ENCODE measurements at places on chromosomes 7 and 10.

GRCh38 chr10:78412605-78413004 is 378.9 kb downstream of the RPS24 start:
- DNase-seq, result no peak

DNA sequence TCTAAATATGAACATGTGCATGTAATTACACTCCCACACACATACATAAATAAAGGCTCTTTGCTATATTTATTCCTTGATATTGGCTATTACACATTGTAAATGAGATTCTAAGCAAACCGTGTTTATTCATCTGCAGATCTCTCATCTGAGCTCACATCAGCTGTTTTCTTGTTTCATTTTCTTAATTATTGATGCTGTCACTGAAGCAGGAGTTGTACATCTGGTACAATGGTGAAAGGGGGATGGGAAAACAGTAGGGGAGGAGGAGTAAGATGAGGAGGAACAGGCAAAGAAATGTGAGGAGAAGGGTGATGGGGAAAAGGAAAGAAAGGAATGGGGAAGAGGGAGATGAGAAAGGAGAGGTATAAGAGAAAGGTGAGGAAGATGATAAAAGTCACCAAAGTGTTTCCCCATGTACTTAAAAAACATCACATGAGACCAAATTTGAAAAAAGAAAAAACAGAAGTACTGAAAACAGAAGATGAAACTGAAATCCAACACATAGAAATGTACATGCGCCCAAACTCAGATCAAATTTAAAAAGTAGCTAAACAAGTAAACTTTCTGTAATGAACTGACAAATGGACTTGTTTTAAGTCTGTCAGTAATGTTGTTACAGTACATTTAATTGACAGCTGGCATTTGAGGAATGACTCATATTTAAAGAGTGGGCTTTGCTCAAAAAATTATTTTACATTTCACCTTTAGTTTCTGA is 472.2 kb downstream of the ARL4A start:
- no peak for DNase-seq

DNA sequence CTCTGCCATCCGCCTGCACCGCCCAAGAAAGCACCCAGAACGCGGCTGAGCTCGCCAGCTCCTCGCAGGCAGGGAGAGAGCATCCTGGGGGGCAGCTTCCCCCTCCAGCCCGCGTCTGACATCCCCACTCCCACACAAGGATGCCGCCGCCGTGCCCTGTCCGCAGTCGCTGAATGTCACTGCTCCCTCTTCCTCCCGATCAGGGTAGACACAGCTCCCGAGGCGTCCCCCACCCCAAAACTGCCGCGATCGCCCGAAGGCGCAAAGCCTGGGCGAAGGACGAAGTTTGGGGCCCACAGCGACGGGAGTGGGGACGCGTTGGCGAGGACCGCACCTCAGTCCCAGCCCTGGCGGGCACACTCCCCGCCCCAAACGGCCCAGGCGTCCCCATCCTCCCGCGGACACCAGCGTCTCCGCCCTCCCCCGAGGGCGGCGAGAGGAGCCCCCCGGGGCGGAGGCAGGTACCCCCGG is 1.5 kb upstream of the KAT6B start:
- DNase-seq, result no peak

GRCh38 chr7:28672397-28672797 is 260.1 kb downstream of the CREB5 start:
- no peak for DNase-seq

DNA sequence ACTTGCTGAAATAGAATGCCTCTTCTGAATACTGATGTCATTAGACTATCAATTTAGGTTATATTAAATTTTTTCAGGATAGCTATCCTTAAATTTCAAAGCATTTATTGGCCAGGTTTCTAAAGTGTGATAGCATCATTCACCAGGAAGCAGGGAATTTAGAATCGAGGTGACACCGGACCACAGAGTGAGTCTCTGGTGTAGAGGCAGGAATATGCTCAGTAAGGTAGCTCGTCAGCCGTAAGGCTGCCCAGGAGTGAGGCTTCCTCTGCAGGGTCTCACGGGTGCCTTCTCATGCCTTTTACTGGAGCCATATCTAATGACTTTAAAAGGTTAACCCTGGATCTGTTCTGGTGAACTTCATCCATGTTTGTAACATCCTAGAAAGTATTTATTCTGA is 170.8 kb upstream of the KLF14 start:
- no peak for DNase-seq

- no peak for DNase-seq
These were observed 469.8 kb downstream of the KIF20B start for GRCh38 chr10:90171014-90171722.

DNA sequence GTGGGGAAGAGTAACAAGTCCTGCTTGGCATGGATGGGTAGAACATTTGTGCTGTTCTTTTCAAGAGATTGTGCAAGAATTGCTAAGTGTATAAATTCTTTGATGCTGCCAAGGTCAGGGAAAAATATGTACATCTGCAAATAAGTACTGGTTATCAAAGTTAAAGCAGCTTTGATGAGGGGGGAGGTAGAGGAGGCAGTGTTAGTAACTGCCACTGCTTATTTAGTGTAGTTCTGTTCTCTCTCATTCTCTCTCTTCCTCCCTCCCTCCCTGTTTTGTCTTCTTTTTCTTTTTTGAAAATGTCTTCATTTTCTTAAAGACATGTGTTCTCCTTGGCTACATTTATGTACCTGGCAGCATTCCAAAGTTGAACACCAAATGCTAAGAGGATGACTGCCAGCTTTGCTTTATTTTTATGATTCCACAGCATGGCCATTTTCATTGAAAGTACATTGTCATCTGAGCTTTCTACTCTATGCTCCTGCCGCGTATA is 18.6 kb downstream of the CACNB2 start:
- no peak for DNase-seq

DNA sequence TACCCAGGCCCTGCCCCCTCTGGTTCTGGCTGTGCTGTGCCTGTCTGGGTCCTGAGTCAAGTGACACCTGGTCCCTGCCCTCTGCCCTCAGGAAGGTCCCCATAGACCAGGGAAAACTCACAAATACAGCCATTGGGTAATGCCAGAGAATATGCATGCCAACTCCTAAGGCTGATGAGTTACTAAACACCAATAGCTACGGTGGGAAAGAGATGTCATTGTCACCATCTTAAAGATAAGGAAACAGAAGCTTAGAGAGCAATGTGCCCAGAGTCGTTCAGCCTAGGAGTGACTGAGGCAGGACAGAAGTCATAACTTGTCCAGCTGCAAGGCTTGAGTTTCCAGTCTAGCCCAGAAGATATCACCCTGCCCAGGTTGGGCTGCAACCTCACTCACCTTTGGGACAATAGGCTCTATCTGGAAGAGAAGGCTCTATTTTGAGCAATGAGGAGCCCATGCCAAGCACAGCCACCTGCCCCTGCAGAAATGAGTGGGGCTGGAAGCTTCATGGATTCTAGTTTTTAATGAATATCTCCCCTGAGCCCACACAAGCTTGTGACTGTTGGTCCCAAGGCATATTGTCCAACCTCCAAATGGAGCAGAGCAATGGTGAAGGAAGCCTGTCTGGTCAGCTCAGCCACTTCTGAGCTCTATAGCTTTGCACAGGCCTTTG is 42.6 kb downstream of the ZNF273 start:
- DNase-seq, result no peak

DNA sequence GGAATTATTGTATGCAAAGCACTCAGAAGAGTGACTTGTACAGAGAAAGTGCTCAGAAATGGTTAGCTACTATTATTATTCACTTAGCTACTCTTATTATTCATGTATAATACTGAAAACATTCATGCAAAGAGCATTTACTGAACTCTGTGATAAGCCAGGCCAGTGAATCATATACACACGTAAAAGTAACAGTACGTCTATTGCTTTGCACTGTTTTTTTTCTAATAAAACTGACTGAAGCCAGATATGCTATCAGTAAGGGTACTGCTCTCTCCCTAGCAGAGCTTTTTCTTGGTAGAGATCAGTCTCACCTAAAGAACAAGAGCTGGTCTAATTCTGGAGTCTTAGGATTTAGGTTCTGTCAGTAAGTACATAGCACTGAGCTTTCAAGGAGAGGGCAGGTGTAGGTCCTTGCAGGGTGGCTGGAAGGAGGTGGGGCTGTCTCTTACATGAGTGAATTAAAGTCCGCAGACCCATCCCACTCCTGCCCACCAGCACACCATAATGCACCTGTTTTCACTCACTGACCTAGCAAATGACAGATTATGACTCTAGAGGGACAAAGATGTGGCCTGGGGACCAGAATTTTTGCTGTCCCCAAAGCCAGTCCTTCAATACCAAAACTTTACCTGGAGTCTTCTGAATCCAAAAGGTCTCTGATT is 145.9 kb downstream of the ARID5B start:
- no peak for DNase-seq

DNA sequence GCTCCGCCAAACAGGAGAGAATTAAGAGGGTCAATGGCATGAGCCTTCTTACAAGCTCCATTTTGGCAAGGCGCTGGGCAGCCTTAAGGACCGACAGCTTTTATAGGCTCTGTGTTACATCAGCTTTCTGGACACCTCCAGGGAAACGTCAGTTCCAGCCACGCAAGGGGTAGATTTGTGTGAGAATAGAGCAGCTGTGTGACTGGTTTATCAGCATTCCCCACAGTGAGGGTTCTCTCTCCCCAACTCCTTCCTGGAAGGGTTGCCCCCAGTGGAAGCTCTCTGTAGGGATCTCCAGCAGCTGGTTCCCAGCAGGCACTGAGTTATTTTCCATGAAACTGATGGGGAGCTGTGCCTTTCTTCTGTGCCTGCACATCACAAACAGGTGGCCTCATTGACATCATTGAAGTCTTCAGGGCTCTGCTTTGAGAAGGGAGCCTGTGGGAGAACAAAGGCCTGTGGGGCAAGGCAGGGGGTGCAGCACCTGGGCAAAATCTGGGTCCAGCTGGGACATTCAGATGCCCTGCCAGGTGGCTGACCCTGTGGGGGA is at the start of gene CUZD1:
Gene CUZD1 (minus strand): TSS at position 75 of the 550 bp plus-strand sequence. CDS start 14 bp downstream, at position 61.
- no peak for DNase-seq

GRCh38 chr7:30330134-30331111 is 46.0 kb downstream of the ZNRF2 start:
- DNase-seq, result no peak
